ENCODE measurements at places on chromosomes 5 and 9. TPM values are rescaled to one million over a fixed set of nuclear protein-coding genes. Genes with fewer than 3 reads are reported as not detected.

NADK2 gene
- 26.6 TPM for total RNA-seq

STK32A gene
- 6.4 TPM for total RNA-seq

CSF1R gene
- 35.3 TPM for total RNA-seq

NME5 gene
- total RNA-seq: 0.58 TPM

WNT8A gene
- not detected for total RNA-seq

LURAP1L gene
- total RNA-seq: 25.1 TPM

OTP gene
- total RNA-seq: not detected

ZNF366 gene
- 10.3 TPM for total RNA-seq

SLIT3 gene
- 108 TPM for total RNA-seq

LEAP2 gene
- 1.3 TPM for total RNA-seq

SLC36A2 gene
- not detected for total RNA-seq

Data from aorta (tissue), 5 donors.